ENCODE measurements at places on chromosomes 7 and 10.

- DNase-seq: no peak
Measured at GRCh38 chr10:28906415-28906814, 229.1 kb downstream of the BAMBI start.

DNA sequence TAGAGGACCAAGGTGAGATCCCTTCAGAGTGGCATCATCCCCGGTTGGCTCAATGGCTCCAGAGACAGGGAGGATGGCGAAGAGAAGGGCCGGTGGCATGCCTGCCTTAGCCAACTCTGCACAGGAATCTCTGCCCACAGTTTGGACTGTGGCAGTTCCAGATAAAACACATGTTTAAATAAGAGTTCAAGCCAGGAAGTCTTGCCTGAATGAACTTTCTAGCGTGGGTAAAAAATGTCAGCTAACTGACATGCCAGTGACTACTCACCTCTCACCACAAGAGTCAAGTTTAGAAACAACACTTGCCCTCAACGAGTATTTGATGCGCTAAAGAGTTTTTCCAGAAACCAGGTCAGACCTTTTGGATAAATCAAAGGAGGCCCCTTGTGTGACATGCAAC lies 3.0 kb downstream of the NOD1 start:
- DNase-seq: no peak

DNA sequence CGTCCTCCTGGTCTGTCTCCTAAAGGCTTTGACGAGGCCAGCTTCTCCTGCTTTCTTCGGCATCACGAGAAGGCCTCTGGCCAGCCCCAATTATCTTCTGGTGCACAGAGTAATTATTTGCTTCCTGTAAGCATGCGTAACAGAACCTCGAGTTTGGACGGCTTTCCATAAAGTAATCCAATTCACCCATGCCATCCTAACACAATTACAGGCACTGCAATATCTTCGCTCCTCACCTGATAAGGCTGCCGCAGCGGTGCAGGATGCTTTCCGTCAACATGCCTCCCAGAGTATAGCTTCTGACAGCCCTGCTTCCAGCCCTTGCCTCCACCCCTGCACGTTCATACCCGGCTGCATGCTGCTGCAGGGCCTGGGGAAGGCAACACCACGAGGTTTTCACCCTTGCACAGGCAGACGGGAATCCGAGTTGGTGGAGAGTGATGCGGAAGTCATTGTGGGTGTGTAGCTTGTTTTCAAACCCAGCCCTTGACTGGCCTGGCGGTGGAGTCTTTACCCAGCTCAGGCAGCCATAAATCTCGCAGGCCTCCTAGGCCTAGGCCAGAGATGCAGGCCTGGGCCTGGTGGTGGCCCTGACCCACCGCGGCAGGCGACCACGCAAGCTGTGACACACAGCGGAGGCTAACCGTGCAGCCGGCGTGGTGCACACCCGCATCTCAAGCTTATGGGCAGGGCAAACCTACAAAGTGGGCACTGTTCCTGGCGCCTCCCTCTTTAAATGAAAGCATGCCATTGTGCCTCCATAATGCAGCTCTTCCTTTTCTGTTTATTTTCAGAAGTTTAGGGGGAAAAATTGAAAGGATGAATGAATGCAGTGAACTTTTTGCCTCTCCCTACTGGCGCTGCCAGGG lies 12.7 kb downstream of the EBF3 start:
- DNase-seq: no peak

DNA sequence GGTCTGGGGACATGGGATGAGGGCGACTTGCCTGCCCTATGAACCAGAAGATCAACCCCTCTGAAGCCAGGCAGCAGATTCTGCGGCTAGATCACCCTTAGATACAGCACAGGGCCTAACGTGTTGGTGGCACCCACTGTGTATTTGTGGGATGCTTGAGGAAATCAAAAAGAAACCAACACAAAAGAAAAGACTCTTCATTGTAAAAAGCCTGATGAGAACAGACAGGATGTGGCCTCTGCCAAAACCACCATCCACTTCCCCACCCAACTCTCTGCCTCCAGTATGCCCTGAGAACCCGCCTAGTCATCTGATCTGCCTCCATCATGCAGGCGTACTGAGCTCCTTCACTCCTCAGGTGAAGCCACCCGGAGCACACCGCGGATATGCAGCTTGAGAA lies 97.2 kb upstream of the INSYN2A start:
- DNase-seq: no peak

DNA sequence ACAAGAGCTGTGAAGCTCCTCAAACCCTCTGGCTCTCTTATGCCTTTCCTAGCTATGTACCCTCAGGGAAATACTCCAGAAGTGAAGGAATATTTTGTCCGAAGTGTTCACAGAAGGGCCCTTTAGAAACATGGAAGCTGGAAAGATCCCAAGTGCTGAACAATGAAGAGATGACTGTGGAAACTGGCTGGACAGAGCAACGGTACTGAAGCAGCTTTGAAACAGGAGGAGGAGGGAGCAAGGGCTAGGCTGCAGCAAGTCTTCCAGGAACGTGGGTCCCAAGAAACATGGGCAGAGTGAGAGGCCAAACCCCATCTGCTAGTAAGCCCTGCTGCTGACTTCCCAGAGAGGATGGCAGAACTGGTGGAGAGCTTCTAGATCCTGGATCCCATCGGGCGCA lies 3.0 kb upstream of the PSAP start:
- DNase-seq: no peak

- DNase-seq: no peak
Measured at GRCh38 chr10:73083221-73083620, 13.4 kb downstream of the P4HA1 start.

- DNase-seq: no peak
Measured at GRCh38 chr7:74483402-74484336, 30.0 kb downstream of the GTF2IRD1 start.

- DNase-seq: no peak
Measured at GRCh38 chr10:74816824-74817498, 9.4 kb upstream of the KAT6B start.

DNA sequence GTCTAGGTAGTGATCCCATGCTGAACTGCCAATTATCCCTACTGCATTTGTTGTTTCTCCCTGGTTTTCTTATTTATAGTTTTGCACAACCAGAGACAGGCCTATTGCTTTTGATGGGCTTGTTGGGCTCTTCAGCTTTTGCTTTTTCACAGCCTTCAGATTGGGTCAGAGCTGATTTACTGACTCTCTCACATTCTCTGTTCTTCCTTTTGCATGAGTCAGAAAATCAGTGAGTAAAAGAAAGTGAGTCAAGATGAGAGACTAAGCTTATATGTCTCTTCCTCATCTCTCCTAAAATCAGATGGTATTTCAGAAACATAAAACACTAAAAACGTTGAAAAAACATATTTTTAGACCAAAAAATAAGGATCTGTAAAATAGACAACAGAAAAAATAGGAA lies 1135.4 kb downstream of the XPNPEP1 start:
- no peak for DNase-seq

GRCh38 chr10:48282829-48283228 lies 8.3 kb upstream of the FRMPD2 start:
- no peak for DNase-seq

Data from left renal pelvis (tissue), 4 donors.